Type B pancreatic cell (in vitro differentiated cells): ENCODE measurements at places on chromosomes 11 and 22. TPM values are rescaled to one million over a fixed set of nuclear protein-coding genes. Genes with fewer than 3 reads are reported as not detected.

- DNase-seq = no peak
These were observed 1.0 kb downstream of the PRSS23 start for GRCh38 chr11:86801364-86801763.

GRCh38 chr11:108617055-108617454, 23.5 kb upstream of the EXPH5 start:
- DNase-seq = no peak

Gene INS
- total RNA-seq = 1,584 and 3,976 TPM in 2 replicates

Gene RNF26
- total RNA-seq = 40.3 and 45.6 TPM in 2 replicates

DNA sequence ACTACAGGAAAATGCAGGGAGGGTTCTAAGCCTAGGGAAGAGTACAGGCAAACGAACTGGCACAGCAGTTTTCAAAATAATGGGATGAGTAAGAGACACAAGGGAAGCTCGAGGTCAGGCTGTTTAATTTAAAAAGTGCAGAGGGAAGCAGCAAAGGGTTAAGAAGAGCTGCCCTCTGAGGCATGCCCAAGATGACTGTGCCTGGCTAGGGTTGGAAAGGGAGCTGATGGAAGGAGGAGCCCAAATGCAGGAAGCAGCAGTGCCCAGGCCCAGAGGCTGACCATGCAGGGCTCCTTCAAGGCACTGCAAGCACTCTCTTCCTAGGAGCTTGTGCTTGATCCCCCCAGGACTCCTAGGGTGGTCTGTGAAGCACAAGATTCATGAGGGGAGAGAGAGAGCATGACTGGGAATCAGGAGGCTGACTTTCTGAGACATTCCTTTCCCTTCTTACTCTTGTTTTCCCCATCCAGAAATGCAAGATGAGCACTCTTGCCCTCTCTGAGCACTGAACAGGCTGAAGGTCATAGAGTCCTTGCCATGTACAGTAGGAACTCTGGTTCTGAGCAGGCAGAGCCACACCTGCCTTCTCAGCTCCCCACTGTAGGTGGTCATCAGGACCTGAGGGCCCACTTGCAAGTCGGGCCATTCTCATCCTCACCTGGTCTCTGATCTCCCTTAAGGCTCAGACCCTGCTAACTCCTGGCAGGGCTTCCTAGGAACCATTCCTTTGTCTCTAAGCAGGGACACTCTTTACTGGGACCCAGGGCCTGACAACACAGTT, 46.7 kb upstream of the DRD2 start:
- no peak for DNase-seq

DNA sequence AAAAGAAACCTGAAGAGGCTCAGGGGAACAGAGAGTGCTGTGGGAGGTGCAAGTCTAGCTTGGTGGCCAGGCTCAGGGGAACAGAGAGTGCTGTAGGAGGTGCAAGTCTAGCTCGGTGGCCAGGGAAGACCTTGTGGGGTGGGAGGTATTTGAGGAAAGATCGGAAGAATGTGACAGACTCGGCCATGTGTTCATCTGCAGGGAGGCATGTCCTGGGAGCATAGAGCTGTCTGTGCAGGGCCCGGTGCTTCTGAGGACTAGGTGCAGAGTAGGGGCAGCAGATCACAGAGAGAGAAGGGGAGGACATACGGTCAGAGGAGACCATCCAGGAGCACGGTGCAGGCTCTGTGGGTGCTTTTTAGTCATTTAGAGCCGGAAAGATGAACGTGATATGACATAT, 10.8 kb downstream of the IFITM10 start:
- DNase-seq = no peak

- no peak for DNase-seq
These were observed 1.6 kb downstream of the RTCB start for GRCh38 chr22:32410459-32410858.

Gene SELENOM
- 13.7 and 22.4 TPM in 2 replicates for total RNA-seq

GRCh38 chr11:4547416-4547815, 2.4 kb downstream of the OR52M1 start:
- no peak for DNase-seq

- DNase-seq = no peak
These were observed 758 bp downstream of the PDXP start for GRCh38 chr22:37659066-37659896.

- DNase-seq = no peak
These were observed 93.6 kb downstream of the FEZ1 start for GRCh38 chr11:125402435-125402834.

DNA sequence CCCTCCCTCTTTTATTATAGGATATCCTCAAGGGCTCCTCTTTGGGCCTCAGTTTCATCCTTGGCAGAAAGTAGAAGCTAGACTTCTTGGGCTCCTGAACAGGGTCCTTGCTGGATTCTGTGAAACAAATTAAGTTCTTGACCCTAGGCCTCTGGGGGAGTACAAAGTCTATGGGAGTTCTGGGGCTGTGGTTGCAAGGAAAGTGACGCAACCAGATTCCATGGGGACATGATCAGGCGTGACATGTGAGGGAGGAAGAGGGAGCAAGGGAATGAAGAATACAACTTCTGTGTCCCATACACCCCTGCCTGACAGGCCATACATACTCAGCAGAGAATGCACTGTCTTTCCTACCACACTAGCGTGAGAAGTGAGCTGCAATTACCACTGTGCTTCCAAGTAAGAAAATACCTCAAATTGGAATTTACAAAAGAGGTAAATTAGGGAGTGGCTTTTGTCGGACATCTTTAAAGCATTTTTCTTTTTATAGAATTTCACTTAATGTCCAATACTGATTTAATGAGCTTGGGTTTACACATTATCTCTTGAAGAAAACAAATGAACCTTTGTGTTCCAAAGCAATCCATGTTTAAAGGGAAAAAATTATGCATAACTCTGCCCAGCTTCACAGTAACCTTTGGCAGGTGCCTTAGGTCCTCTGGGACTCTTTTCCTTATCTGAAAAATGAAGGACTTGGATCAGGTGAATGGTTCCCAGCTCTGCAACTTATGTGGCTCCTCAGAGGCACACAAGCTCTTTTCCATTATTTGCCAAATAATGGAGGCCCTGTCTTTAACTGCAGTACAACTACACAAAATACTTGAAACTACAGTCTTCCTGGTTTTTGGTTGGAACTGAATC, 38.9 kb downstream of the LIMK2 start:
- DNase-seq = no peak

DNA sequence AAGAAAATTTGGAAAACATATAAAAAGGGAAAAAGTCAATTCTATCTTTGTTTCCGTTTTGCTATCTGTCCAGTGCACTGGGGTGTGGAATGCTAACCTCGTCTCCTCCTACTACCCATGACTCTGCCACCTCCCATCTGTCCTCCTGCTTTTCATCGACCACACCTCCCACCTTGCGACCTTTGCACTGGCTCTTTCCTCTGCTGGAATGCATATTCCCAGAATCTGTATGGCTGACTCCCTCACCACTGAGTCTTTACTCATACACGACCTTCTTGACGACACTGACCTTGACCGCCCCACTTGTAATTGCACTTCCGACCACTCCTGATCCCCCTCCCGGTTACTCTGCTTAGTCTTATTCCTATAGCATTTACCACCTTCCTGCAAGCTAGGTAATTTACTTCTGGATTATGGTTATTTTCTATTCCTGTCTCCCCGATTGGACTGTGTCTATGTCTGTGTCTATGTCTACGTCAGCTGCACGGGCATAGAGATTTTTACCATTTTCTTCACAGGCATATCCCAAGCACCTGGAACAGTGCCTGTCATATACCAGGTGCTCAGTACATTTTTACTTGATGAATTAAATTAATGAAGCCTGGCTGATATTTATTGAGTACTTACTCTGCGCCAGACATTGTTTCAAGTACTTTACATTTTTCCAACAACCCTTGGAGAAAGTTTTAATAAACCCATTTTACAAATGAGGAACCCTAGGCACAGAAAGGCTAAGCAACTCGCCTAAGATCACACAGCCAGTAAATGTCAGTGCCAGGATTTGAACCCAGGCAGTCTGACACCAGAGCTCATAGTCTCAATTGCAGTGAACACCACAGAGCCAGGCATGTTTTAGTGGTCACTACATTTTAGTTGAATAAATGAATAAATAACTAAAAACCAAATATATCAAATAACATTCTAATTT, 89.3 kb upstream of the SLC22A12 start:
- no peak for DNase-seq

Gene NAALAD2
- total RNA-seq = 5.8 and 16.9 TPM in 2 replicates

DNA sequence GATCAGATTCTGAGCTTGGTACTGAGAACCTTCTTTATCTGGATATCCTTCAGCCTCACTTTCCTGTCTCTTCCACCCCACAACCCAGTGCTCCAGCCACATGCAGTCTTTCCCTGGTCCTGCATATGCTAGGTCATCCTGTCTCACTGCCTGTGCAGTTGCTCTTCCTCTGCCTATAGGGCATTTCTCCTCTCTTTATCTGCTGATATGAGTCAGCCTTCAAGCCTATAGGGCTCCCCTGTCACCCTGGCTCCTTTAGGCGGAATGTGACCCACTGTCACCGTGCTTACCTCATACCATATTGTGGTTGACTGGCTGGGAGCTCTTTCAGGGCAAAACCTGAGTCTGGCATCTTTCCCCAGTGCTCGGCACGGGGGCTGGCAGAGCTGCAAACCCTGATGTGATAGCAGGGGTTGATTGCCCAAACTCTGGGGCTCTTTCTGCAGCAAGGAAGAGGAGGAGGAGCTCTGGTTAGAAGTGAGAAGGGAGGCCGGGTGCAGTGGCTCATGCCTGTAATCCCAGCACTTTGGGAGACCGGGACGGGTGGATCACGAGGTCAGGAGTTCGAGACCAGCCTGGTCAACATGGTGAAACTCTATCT, 26.3 kb downstream of the MEI1 start:
- no peak for DNase-seq

GRCh38 chr22:26570864-26571525, 18.9 kb downstream of the TPST2 start:
- no peak for DNase-seq

Gene LDHAL6A
- total RNA-seq = not detected in 2 replicates

Gene BIK
- total RNA-seq = 5.4 and 37.9 TPM in 2 replicates

DNA sequence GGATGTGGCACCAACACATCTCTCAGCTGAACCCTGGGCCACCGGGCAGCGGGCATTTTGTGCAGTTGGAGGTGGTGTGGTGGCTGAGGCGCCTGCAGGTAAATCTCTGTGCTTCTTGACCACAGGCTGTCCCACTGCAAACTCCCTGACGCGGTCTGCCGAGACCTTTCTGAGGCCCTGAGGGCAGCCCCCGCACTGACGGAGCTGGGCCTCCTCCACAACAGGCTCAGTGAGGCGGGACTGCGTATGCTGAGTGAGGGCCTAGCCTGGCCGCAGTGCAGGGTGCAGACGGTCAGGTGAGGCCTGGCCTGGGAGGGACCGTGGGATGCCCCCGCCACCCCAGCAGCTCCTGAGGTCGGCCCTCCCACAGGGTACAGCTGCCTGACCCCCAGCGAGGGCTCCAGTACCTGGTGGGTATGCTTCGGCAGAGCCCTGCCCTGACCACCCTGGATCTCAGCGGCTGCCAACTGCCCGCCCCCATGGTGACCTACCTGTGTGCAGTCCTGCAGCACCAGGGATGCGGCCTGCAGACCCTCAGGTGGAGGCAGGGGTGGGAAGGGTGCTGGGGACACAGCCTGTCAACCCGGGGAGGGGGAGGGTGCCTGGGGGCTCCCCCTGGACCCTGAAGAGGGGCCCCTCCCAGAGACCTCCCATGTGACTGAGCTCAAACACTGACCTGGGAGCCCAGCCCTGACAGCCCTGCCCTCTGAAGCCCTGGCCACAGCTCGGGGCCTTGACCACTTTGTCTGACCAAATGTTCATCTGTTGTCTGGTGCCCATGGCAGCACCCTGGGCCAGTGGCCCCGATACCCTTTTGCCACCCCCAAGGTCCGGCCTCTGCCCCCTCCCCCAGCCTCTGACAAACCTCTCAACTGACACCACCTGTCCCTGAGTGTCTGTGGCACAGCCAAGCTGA, 4.6 kb upstream of the PGGHG start:
- DNase-seq = no peak

Gene BRSK2
- total RNA-seq = 8.6 and 13.8 TPM in 2 replicates

GRCh38 chr11:107757661-107758060, 45.8 kb upstream of the SLN start:
- DNase-seq = no peak

- no peak for DNase-seq
These were observed 297.0 kb downstream of the CTTN start for GRCh38 chr11:70695086-70695960.

- DNase-seq = no peak
These were observed 3.4 kb upstream of the COPB1 start for GRCh38 chr11:14503023-14503422.

- DNase-seq = no peak
These were observed 9.5 kb downstream of the SBF1 start for GRCh38 chr22:50465066-50465930.

Gene OR52H1
- total RNA-seq = not detected in 2 replicates

Gene SLC22A6
- total RNA-seq = 1.5 TPM in 1 of 2 replicates, not detected in the other

Gene PLCB3
- 40.7 and 56.2 TPM in 2 replicates for total RNA-seq

Gene MS4A15
- 0.27 TPM in 1 of 2 replicates, not detected in the other for total RNA-seq

Gene DEPDC7
- total RNA-seq = 3.7 and 6.6 TPM in 2 replicates

DNA sequence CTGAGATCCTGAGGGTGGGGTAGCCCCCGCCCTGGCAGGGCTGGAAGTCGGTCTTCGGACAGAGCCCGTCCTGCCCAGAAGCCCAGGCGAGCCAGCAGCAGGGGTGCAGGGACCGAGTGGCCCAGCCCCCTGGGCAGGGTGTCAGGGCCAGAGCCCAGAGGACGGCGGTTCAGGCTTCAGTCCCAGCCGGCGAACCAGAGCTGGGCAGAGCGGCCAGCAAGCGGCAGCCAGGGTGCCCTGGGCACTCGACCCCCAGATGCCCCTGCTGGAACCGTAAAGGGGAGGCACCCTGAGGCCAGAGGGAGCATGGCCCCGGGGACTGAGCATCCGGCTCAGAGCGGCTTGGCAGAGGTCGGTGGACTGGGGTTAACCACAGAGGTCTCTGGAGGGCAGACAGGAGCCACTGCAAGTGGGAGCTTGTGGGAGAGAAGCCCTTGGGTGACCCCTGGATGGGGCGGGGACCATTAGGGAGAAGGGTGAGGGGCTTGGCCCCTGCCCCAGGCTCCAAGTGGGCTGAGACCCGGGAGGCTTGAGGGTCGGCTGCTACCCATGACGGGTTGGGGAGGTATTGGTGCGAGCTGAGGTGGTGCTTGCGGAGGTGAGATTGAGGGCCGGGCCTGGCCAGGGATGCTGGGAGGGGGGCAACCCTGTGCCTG, 15.9 kb downstream of the LSP1 start:
- DNase-seq = no peak

GRCh38 chr22:32334660-32335365, 22.9 kb upstream of the RFPL3 start:
- peak; percentile 57 for DNase-seq

DNA sequence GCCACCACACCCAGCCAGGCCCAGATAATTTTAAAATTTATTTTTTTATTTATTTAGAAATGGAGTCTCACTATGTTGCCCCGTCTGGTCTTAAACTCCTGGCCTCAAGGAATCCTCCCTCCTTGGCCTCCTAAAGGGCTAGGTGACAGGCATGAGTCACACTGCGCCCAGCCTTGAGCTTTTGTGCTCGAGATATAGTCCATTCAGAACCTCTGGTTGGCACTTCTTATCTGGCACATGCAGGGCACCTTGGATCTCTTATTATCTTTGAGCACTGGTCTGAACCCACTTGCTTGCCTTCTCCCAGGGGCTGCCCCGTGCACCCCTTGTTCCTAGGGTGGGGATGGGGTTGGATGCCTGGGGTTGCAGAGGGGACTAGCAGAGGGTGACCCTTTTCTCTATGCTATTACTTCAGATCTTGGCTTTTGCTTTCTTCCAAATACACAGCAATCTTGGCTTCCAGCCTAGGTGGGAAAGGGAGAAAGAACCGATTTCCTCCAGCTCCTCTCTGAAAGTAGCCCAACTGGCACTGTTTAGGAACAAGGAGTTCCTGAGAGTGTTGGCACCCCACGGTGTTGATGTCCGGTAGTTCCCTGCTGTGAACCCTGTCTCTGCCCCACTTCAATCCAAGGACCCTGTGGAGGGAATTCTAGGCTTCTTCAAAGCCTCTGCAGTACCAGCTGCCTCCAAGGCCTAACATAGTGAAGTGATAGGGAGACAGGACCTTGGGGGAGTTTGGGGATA, 1.3 kb upstream of the SLC3A2 start:
- DNase-seq = no peak
